ENCODE measurements at places on chromosomes 13 and 19. TPM values are rescaled to one million over a fixed set of nuclear protein-coding genes. Genes with fewer than 3 reads are reported as not detected.

Gene PLA2G4C
- total RNA-seq, result 40.8 TPM

DNA sequence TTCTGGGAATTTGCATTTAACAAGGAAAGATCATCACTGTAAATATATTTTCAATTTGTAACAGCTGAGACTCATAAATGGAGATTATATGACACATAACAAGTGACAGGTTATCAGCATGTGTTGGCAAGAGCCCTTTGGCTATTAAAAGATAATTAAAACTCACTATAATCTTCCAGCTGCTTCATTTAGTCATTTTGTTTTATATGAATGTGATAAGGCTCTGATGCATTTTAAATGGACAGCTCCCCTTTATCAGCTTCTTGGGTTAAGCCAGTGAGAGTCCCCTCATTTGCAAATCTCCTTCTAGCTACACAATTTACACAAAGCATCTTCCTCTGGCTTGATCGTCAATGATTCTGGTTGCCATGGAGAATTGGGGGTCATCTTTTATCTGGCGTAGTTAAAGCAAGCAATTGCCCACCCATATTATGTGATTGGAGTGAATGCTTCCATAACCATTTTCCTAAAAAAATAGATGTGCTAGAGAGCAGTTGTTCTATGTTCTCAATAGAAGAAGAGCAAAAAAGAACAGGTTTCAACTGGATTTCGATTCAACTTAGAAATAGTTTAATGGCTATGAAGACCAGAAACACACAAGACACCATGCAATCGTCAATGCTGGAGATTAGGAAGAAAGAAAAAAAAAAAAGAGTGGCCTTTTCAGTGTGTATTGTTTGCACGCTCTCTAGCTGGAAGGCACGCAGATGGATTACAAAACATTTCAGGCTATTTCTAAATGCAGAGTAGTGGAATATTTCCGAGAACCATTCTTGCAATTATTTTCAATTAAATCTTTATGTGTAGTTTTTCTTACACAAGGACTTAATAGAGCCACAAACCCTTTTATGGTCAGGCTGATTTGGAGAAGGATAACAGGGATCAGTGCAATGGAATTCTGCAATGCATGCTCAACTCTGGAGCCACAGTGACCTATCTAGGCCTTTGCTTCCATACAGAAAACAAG, 27.4 kb downstream of the STARD13 start:
- DNase-seq, result no peak

DNA sequence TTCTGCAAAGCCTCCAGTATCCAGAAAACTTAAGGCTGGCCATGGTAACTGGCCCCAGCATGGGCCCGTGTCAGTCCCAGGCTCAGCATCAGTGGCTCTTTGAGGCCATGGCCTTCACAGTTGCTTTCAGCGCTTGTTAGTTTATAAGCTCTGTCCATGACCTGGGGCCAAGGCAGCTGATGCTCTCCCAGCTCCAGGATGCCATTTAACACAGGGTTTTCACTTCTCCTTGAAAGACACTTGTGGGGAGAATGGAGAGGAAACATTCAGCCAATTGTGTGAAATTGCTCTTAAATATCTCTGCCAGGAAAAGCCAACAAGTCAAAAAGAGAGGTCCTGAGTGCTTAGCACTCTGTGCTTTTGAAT, 321.3 kb downstream of the FOXO1 start:
- DNase-seq, result no peak

DNA sequence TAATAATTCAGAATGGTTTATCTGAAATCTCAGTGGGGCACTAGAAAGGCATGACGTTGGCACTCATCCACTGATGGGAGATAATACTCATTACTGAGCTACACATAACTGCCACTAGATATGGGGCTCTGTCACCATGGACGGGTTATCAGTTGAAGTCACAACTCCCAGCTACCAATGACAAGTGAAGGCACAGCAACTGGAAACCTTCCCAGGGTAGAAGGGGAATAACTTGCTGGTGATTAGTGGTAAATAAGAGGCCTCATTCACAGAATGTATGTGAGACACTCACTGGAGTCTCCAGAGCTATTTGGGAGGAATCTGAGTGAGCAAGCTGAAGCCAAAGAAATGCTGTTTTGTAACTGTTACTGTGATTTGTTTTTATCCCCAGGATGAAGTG, 249.6 kb downstream of the ENOX1 start:
- no peak for DNase-seq

DNA sequence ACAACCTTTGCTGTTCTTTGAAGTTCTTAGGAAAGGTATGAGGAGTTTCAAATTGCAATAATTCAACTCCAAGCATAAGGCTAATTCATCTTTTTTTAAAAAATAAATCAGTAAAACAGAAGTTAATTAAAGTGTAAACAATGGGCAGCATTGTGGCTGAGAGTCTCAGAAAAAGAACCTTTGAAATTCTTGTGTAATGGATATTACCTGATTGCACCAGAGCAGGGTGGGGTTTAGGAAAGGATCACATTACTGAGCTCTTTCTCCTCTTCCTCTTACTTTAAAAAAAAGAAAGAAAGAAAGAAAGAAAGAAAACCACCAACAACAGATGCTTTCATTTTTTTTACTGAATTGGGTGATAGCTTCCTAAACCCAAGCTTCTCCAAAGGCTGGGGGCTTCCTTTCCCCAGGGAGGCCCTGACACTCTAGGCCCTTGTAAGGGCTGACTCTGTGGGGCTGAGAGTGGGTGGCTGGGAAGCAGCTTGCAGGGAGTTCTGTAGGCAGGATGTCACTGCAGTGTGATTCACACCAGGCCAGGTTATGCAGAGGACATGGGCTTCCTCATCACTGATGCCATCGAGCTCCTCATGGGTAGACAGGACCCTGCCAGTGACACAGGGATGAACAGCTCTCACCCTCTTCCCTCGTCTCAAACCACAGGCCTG, 564.5 kb downstream of the FGF9 start:
- no peak for DNase-seq

GRCh38 chr13:19586904-19587634, 25.7 kb upstream of the TPTE2 start:
- DNase-seq, result peak; percentile 27

- peak; percentile 87 for DNase-seq
These were observed 1.9 kb downstream of the FOXO1 start for GRCh38 chr13:40664350-40665125.

DNA sequence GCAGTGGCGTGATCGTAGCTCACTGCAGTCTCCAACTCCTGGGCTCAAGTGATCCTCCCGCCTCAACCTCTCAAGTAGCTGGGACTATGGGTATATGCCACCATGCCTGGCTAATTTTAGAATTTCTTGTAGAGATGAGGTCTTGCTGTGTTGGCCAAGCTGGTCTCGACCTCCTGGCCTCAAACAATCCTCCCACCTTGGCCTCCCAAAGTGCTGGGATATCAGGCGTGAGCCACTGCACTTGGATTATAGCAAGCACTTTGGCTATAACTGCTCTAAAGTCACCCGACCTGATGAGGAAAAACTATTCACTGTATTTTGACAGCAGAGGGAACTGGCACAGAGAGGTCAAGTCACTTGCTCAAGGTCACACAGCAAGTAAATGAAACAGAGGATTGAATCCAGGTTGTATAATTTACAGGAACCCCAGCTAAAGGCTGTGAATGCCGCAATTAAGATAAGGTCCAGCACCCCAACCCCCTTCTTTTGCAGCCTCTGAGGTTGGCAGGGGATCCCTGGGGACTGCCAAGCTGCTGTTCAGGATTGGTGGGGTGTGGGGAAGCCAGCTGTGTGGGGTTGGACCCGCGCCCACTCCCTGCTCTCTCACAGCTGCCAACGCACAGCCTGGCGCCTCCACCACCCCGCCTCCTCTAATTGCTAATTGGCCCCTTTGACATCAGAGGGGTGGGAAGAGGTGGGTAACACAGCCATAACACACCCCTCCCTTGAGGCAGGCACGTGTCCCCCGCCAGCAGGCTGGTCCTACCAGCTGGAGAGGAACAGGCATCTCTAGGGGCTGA, 6.0 kb downstream of the TMIGD2 start:
- no peak for DNase-seq

GRCh38 chr13:59340151-59340550, 823.6 kb downstream of the DIAPH3 start:
- no peak for DNase-seq

Gene CD177
- not detected for total RNA-seq

Gene WTIP
- 22.4 TPM for total RNA-seq

GRCh38 chr13:84129966-84130365, 247.7 kb upstream of the SLITRK1 start:
- DNase-seq, result no peak

GRCh38 chr13:97124915-97125809, 97.0 kb upstream of the MBNL2 start:
- DNase-seq, result no peak

DNA sequence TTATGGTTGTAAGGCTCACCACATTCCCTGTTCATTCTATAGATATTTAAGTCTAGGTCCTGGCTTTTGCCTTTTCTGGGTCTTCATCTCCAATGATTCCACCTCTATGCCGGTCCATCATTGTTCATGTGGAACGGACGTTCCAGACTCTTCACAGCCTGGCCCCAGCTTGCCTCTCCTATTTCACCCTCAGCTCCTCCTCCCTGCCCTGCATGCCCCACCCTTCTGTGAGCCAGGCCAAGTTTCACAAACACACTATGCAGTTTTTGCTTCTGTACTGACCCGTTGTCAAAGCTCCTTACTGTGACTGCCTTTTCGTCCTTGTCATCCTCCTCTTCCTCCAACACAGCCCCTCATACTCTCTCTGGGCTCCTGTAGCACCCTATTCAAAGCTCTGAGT, 31.3 kb downstream of the TEX26 start:
- DNase-seq, result no peak

GRCh38 chr13:35208587-35208986, 266.5 kb downstream of the NBEA start:
- DNase-seq, result no peak

All from heart right ventricle (tissue), 16 donors.